ENCODE measurements at places on chromosomes 1 and 21.

- DNase-seq = no peak
Measured at GRCh38 chr1:153213519-153213918, 3.9 kb upstream of the PRR9 start.

GRCh38 chr1:236536540-236536939, 12.8 kb downstream of the LGALS8 start:
- no peak for DNase-seq

DNA sequence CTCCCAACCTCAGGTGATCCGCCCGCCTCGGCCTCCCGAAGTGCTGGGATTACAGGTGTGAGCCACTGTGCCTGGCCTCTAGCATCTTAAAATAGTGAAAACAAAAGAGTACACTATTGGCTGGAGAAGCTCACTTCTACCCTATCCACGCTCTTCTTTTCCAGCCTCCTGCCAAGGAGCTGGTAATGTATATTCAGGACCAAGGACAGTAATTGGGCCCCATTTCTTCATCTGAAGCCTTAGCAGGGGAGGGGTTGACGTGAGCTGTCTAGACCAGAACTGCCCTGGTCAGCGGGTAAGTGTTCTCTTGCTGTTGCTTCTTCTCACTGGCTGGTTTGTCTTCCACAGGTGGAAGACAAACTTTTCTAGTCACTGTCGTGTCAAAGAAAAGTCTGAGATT, 70.2 kb downstream of the DNM3 start:
- DNase-seq = no peak

- DNase-seq = no peak
Measured at GRCh38 chr1:237794071-237794470, 96.7 kb downstream of the ZP4 start.

DNA sequence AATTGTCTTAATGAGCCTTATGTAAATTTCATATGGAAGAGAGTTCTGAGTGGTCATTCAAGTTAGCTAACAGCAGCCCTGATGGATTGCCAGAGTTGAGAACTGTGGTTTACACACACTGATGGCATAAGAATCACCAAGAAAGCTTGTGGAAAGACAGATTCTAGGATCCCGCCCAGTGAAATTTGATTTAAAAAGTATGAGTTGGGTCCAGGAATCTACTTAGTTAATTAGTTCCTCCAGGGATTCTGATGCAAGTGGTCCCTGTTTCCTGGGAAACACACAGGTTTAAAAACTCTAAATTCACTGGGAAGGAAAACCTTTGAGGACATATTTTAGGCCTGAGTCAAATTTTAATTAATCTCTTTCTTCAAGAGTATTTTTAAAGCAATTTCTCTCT, 144.3 kb downstream of the NTPCR start:
- no peak for DNase-seq

DNA sequence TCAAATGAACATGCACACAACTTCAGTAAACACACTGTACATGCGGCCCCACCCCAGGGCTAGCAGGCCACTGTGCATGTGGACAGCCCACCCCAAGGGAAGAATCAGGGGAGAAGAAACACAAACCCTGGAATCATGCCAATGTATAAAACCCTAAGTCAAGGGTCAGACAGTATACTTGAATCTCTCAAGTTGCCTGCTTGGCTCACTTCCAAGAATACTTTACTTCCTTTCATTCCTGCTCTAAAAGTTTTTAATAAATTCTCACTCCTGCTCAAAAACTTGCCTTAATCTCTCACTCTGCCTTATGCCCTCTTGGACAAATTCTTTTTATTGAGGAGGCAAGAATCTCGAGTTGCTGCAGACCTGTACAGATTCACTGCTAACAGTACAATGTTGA, 231.2 kb upstream of the CACYBP start:
- DNase-seq = no peak

GRCh38 chr1:21095976-21096375, 80.7 kb downstream of the EIF4G3 start:
- DNase-seq = no peak

DNA sequence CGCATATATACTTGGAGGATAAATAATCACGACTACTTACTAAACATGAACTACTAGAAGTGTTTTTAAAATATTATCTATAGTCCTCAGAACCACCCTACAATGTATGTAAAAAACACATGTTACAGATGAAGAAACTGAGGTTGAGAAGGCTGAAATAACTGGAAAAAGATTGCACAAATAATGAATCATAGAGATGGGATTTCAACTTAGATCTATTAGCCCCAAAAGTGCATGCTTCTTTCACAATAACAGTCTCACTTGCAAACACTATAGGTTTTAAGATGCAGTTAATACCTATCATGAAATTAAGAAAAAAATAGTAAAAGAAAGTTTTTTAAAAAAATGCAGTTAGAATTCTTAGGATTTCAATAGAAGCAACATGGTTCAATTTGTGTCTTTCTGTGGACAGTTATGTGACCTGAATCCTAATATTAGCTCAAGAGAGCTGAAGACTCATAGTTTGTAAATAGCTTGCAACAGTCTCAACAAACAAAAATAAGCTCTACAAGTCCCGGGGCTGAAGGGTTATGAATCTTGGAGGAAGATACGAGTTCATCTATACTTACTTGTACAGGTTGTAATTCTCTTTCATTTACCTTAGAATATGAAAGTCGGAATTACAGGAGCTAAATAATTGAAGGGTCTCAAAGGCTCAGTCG, 58.6 kb upstream of the NTPCR start:
- DNase-seq = no peak

DNA sequence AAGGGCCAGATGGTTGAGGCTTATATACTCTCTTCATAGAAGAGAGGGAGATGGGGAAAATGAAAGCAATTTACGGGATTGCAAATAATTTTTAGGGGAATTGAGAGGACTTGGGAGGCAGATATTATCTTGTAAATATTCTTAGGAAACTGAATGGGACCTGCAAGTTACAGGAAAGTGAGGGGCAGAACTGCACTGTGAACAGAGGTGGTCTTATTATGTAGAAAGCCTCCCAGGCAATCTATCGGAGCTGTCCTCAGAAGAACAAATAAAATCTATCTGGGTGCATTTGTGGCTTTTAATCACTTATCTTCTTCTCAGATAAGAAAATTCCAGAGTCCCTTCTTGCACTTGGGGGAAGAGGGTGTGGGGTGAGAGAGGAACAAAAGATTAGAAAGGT, 223.5 kb downstream of the RHOU start:
- no peak for DNase-seq

DNA sequence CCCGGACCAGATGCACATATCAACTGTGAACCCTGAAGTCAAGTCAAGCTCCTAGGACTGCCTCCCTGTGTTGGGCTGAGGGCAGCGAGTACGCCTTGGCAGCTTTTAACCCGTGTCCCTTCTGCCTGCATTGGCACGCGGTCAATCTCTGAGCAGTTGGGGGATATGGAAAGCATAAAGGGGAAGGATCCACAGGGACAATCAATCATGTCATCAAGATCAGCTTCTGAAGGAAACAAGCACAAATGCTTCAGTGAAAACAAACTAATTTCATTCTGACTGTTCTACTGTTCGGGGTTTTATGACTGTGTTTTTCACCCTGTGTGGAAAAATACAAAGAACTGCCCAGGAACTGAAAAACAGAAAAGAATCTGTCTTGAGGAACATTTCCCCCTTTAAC, 106.2 kb downstream of the RUNX1 start:
- DNase-seq = no peak

- DNase-seq = no peak
Measured at GRCh38 chr21:41760411-41760810, 6.4 kb downstream of the RIPK4 start.

- DNase-seq = no peak
Measured at GRCh38 chr1:71745326-71745725, 537.0 kb downstream of the NEGR1 start.

GRCh38 chr1:97243973-97244560, 522.5 kb downstream of the PTBP2 start:
- DNase-seq = no peak

DNA sequence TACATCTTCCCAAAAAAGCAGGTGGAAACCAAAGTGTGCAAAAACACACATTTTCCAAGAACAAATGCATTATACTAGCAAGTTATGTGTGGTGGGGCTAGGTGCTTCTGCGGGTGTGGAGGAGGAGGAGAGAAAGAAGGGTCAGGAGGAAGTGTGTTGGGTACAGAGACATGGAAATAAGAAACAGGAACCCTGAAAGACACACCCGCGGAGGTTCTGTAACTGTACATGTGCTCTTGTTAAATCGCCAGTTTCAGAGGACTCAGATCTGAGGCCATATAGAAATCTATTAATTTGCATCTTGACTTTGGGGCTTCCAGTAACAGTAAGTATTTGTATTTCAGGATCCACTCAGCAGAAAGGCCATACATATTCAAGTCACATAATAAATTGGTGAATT, 30.9 kb downstream of the ERG start:
- DNase-seq = no peak

DNA sequence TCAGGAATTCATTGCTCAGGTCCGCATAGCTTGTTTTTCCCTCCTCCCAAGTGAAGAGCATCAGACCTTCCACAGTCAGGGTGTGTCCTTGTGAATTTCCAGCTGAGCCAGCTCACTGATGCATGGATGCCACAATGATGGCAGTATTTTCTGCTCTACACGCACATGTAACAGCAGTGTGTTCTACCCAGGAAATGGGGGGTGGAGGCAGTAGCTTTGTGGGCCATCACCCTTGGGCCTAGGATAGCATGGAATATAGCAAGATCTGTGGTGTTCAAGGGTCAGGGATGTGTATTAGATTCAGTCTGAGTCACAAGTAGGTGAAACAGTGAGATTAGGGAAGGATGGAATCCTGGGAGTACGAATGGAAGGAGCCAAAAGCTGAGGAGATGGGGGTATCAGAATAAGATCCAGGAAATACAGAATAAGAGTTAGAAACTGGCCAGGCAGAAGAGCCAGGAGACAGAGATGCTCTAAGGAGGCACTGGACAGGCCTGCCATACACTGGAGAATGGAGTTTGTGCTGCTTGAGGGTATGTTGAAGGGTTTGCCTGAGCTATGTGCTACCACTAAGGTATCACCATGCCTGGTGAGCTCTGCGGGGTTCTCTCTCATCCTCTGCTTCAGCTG, 90.6 kb upstream of the CNIH3 start:
- no peak for DNase-seq

DNA sequence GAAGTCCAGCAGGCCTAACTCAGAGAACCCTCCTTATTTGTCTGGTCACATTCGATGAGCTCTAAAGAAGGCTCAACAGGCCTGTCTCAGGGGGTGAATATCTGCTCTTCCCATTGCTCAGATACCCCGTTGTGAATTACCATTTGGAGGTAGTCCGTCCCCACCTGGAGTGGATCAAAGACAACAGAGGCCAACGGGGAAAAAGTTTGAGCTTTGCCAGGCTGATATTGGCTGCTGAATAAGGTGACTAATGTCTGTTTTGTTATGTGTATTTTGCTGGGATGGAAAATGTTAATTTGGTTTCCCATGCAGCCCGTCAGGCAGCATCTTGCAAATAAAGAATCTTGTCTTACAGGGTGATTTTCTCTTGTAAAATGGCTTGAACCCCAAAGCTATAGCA, 69.2 kb upstream of the EPS8L3 start:
- DNase-seq = no peak

DNA sequence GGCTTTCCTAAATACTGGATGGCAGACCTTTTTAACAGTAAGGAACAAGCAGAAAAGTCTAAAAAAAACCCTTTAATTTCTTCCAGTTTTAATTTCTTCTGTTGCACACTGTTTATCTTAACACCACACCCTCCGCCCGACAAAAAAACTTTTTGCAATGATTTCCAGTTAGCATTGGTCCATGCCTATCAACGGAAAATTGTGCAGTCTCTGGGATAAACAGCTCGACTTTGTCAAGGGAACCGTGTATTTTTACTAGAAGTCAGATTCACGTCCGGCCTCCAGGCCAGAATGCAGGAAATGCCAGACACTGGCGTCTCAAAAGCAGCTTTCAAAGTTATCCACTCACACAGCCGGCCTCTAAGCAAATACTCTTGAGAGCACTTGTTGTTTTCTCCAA, 378 bp upstream of the NUP210L start:
- DNase-seq = no peak

DNA sequence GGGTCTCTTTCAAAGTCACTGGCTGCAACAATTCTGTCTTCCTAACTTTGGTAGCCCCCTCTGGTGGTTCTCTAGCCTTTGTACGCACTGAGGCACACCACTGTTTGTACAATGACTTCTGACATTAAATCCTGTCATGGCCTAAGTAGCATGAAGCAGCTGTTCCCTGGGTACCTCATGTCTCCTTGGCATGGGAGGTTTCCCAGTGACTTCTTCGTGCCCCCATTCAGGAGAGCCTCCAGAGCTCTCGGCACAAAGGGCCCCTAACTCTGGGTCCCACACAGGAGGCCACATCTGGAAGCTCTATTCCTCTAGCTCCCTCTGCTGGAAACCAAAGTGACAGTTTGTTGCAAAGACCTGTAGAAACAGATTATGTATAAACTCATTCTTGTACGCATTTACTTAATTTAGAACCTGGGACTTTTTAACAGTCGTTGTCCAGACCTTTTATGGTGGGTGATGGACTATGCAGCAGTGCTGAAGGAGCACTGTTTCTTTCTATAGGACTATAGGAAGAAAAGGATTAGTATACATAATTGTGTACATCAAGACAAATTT, 13.4 kb downstream of the SWT1 start:
- no peak for DNase-seq

- no peak for DNase-seq
Measured at GRCh38 chr1:169043823-169044222, 62.7 kb upstream of the ATP1B1 start.

- DNase-seq = no peak
Measured at GRCh38 chr1:231334952-231335351, 2.7 kb downstream of the EXOC8 start.

Data from heart right ventricle (tissue), 16 donors.